NCI-H1930 (cell line): ENCODE measurements at places on chromosomes 7 and 10.

- no peak for DNase-seq
Observed at GRCh38 chr7:26046878-26047277, 105.1 kb upstream of the NFE2L3 start.

DNA sequence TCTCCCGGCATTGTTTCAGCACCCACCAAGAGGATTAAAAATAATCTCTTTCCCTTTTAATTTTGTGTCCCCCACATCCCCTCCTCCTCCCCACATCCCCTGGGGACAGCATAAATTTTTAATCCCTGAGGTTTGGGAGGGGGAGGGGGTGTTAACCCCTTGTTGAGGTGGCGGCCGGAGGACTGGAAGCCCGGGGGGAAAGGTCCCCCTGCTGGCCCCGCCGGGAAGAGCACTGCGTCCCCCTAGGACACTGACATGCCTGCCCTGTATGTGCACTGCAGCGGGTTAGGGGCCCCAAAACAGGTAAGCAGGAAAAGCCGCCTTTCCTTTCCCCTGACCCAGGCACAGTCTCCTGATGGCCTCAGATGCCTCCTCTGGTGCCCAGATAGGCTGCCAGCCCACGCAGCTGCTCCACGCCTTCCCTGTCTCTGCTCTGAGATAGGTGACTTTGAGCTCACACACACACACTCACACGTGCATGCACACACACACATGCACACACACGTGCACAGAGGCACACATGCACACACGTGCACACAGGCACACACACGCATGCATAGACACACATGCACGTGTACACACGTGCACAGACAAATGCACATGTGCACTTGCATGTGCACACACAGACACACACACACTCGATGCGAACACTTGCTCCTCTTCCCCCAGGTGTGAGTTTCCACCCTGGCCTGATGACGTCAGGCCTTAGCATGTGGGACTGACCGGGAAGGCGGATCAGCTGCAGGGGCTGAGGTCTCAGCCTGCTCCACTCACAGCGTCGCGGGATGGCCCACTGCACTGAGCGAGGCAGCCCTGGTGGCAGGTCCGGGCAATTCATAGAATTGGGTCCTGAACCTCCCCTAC lies 12.3 kb downstream of the CNPY1 start:
- DNase-seq: peak; percentile 40

GRCh38 chr7:144670218-144670617 lies 165.6 kb downstream of the TPK1 start:
- no peak for DNase-seq

DNA sequence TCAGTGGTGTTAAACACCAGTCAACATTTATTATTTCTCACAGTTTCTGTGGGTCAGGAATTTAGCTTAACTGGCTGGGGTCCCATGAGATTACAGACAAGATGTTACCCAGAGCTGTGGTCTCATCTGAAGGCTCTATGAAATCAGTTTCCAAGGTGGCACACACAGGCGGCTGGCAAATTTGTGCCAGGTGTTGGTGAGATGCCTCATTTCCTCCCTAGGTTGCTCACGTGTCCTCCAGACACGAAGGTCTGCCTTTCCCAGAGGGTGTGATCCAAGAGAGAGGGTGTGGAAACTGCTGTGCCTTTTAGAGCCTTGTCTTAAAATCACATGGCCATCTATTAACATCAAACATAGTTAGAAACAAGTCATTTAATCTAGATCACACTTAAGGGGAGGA lies 209.0 kb downstream of the JCAD start:
- no peak for DNase-seq

DNA sequence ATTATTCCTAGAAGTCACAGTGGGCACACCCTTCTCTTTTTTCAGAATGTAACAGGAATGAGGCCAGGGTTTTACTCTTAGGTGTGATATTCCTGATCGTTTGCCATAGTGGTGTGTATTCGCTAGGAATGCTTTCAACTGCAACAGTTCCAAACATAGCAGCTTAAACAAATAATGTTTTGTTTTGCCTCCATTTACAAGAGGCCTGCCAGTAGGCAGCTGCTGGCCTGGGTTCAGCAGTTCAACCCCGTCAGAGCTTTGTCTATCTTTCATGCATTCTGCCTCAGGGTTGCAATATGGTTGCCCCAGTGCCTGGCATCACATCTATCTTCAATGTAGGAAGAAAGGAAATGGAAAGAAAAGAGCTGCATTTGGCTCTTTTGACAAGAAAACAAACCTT lies 21.7 kb upstream of the RET start:
- no peak for DNase-seq

- no peak for DNase-seq
Observed at GRCh38 chr10:125792342-125793300, 17.0 kb upstream of the MMP21 start.

- no peak for DNase-seq
Observed at GRCh38 chr7:3078514-3078913, 34.8 kb upstream of the CARD11 start.

GRCh38 chr10:132927824-132928223 lies 14.5 kb downstream of the CFAP46 start:
- DNase-seq: no peak

DNA sequence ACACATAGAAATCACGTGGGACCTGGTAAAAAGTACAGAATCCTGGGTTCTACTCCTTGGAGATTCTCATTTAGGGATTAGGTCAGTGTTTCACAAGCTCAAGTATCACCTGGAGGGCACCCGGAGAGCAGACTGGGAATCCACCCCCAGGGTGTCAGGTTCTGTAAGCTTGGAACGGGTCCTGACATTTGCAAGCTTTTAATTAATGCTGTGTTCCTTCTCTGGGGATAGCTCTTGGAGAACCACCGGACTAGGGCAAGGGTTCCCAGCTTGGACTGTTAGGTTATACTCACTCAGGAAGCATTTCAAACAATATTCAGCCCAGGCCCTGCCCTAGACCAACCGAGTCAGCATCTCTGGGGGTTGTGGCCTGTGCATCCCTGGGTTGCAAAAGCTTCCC lies 23.0 kb downstream of the TCF7L2 start:
- no peak for DNase-seq

GRCh38 chr10:87659571-87660483 lies at the start of gene PAPSS2:
Gene PAPSS2, plus strand, starts transcription at chr10:87659878. Its CDS starts 104 bp downstream, at chr10:87659982.
- DNase-seq: no peak

DNA sequence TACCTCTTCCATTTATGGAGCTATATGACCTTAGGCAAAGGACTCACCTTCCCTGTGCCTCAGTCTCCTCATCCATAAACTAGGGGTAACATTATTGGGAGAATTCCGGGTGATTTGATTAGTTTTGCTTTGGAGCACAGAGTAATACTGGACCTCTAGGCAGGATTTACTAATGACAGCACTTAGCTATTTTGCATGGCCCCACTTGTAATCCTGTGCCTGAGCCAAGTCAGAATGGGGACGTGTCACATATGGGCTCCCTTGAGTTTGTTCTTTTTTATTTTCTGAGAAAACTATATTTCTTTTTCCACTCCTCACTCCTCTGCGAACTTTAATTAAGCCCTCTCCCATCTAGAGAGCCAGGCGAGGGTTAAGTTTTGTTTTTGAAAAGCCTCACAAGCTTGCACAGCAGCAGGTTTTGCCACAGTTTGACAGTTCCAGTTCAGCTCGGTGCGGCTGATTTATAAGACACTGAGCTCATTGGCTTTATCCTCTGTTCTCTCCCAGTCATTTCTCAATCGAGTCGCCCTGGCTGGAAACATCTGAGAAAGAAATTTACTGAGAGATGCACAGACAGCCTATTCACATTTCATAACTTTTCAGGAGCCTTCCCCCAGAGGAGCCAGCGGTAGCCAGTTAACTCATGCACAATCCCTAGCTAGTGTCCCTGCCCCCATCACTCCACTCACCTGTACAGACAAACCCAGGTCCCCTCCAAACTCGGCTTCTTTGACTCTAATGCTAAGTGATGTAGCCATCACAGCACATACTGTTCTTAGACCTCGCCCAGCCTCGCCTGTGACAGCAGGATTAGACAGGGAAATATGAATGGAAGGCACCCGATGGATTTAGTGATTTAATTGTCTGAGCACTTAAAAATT lies 441.9 kb upstream of the NPVF start:
- DNase-seq: no peak

- no peak for DNase-seq
Observed at GRCh38 chr10:66564287-66564686, 361.5 kb upstream of the LRRTM3 start.

GRCh38 chr10:21687266-21688008 lies 153.4 kb downstream of the MLLT10 start:
- DNase-seq: no peak

- DNase-seq: no peak
Observed at GRCh38 chr10:26557641-26558014, 119.5 kb downstream of the APBB1IP start.

DNA sequence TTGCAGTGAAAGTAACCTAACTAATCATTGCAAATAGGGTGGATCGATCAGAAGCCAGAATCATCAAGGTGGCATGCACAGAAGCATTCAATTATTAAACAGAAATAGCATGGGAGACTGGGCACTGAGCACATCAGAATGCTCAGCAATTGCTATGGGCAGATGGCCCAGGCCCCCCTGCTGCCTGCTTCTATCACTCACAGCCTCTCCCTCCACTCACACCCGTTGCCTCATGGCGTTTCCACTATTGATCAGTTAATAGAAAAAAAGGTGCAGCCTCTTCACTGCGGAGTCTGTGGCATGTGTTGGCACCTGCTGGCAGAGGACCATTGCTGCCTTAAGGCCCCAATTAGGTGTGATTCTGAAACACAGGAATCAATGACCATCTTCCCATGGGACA lies 11.2 kb upstream of the HTR5A start:
- DNase-seq: no peak

- no peak for DNase-seq
Observed at GRCh38 chr10:77501152-77501845, 136.3 kb downstream of the KCNMA1 start.

GRCh38 chr7:99368750-99369389 lies 5.7 kb upstream of the ARPC1B start:
- no peak for DNase-seq

DNA sequence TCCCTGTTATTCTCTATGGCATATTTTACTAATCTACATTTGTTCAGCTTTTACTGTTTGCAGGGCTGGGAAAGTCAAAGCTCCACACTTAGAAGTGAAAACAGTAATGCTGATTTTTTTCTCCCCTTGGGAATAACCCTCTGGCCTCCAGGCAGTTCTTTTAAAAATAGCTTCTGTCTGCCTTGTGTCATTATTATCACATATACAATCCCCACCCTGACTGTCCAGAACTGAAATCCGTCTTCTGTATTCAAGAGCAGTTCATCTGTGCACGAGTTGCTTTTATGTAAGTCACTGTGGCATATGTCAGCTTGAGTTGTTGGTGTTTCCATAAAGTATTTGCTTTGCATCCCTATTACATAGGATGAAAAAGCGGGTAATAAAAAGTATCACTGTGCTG lies 1221.1 kb upstream of the CELF2 start:
- DNase-seq: no peak

DNA sequence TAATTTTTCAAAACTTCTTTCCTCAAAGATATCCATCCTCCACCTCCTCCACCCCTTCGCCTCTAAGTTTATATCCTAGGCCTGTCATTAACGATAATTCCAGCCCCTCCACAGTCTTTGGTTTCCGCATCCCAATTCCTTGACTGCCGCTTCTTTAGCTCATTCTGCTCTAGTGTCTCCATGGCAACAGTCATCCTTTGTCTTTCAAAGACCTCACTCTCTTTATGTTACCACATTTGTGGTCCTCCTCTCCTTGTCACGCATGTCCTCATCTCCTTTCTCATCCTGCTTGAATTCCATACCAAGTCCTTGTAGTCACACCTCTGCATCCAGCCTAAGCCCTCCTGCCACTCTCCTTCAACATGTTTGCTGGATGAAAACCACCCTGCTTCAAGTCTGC lies 511.2 kb upstream of the KLF6 start:
- DNase-seq: no peak

- no peak for DNase-seq
Observed at GRCh38 chr10:107692072-107692471, 527.6 kb upstream of the SORCS1 start.

GRCh38 chr10:59865101-59865500 lies 41.3 kb downstream of the CCDC6 start:
- DNase-seq: no peak

- DNase-seq: no peak
Observed at GRCh38 chr7:121605317-121605680, 209.2 kb upstream of the FAM3C start.

DNA sequence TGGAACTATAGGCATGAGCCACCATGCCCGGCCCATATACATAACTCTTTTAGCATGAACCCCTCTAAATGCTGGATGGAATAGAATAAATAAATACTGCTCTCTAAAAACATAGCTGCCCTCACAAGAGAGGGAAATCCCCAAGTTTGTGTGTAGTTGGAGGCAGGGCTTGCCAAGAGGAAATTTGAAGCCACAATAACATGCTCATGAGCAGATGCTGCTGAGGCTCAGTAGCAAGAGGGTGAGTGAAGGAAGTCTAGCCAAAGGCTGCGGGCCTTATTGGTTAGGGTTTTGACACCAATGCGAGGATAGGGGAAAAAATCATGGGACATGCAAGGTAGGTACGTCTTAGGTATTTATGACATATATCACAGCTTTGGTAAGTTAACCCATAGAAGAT lies 17.3 kb downstream of the TPK1 start:
- DNase-seq: no peak

GRCh38 chr7:95725205-95725604 lies 47.1 kb upstream of the DYNC1I1 start:
- peak; percentile 38 for DNase-seq
